ENCODE measurements at places on chromosomes 5 and 9. TPM values are rescaled to one million over a fixed set of nuclear protein-coding genes. Genes with fewer than 3 reads are reported as not detected.

DNA sequence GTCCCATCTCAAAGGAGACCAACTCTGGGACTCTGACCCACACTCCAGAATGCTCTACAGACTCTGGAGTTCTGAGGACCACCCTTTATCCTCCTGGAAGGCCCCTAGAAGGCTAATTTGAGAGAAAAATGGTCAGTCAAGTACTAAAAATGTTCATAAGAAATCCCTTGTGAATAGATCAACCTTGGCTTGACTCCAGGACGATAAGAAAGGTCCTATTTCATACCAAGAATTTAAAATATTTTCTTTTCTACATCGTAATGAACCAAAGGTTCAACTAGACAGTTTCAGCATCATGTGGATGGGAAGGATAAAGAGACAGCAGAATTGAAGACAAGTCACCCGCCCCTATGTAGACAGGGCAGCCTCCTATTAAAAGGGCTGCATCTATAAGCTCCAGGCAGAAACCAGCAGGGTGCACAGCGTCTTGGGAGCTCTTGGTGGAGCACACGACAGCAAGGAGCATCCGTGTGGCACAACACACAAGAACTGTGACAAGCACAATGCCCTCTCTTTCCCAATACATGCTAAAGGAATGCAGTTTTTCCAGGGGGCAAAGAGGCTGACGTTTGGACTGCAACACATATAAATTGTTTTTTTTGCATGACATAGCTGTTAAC is 38.3 kb downstream of the RASEF start:
- DNase-seq = no peak

The STKLD1 gene
- 0.69 TPM for polyA plus RNA-seq

DNA sequence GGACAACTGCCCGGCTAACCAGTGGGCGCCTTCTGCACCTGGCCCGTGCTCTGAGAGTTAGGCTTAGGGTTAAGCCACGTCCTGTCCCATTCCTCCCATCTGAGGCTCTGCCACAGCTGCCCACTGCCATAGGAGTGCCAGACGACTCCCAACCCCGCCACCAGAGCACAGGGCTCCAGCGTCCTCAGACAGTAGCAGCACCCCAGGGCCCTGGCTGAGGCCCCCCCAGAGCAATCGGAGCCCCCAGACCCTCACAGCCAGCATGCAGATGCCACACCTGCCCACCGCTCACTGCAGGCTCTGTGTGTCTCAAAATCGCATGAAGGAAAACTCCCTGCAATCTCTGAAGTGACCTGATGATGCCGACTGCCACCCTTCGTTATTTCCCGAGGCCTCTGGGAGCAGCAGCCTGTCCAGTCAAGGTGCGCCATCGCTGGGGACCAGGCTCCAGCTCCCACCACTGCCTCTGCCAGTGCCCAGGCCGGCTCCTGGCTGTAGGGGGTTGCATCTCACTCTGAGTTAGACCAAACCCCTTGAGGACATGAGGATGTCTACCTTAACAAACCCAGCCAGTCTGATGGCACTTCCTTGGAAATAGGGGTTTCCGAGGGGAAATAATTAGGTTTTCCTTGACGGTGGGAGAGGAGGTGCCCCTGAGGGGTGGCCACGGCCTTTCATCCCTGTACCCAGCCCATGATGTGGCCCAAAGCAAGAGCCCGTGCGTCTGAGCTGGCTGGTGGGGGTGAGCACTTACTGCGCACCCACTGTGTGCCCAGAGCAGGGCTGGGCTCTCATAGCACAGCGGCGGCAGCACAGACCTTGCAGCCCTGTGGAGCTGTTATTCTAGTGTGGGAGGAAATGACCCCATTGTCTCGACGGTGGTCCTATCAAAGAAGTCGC is 58.0 kb upstream of the RNF130 start:
- no peak for DNase-seq

The OTP gene
- not detected for polyA plus RNA-seq

The CKMT2 gene
- 1,358 TPM for polyA plus RNA-seq

The OMD gene
- 0.68 TPM for polyA plus RNA-seq

The FSTL4 gene
- polyA plus RNA-seq = 0.18 TPM

The ST8SIA4 gene
- polyA plus RNA-seq = 0.52 TPM

The SOHLH1 gene
- not detected for polyA plus RNA-seq

The TLX3 gene
- not detected for polyA plus RNA-seq

DNA sequence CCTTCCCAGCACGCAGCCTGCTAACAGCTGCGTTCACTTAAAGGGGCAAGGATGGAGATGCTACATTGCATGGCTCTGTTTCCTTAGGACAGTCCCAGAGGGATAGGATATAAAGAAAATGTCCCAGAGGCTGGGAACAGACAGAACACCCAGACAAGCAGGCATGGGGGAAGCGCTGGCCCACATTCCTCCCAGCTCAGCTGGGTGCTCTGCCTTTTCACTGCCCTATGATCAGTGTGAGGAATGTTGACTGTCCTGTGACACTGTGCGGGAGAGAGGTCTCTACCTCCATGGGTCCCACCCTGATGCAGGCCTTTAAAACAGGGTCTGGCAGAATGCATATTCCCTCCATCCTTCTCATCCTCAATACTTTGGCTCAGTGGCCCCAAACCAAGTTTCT is 459.4 kb upstream of the DMAC1 start:
- no peak for DNase-seq

GRCh38 chr9:6014670-6015270 is 654 bp downstream of the RANBP6 start:
- DNase-seq = no peak

- no peak for DNase-seq
Measured at GRCh38 chr5:65059681-65060598, 291.2 kb downstream of the CWC27 start.

GRCh38 chr9:18543406-18544192 is 69.6 kb downstream of the ADAMTSL1 start:
- DNase-seq = no peak

The CCNI2 gene
- polyA plus RNA-seq = not detected

The FGD3 gene
- polyA plus RNA-seq = 0.45 TPM

DNA sequence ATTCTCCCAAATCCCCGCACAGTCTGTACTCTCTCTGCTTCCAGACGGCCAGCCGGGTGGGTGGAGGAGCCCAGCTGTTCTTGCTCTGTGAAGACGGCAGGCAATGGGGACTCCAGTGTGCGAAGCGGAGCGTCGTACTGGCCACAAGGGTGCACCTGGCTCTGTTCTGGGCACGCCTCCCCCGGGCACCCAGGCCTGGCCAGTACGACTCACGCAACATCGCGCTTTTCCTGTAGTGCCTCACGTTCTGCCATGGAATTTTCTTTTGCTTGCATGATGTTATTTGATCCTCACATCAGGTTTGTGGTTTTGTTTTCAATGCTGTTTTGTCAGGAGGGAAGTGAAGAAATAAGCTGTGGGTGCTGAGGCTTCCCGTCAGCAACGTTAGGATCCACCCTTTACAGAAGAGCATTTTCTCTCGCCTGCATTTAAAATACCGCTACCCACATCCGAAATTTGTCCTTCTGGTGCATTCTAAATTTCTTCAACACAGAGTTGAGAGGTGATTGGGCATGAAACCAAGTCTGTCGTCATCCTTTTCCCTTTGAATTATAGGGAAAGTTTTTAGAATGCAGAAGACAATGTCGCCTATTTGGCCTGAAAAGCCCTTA is 311.7 kb downstream of the TRIM36 start:
- peak; percentile 50 for DNase-seq

The NEUROG1 gene
- not detected for polyA plus RNA-seq

DNA sequence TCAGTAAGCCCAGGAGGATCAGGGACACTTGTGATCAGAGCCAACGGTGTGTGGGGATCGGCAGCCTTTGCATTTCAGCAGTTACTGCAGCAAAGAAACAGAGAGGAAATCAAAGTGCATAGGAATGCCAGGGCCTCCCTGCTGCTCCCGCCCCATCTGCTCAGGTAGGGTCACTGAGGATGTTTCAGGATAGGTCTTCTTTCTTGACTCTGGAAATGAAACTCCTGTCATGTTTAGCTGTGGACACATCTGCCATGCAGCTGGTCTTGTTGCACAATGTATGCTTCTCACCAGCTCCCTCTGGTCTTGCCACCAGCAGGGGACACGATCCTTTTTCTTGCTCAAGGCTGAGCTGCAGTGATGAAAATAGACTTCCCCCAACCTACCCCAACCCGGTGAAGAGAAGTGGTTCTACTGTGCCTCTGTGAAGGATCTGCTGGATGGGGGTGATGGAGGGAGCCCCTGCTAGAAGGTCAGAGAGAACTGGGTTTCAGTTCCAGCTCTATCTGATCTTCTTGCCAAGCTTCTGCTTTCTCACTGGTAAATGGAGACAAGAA is 185.2 kb upstream of the KLF4 start:
- no peak for DNase-seq

The SHC3 gene
- polyA plus RNA-seq = 0.04 TPM

DNA sequence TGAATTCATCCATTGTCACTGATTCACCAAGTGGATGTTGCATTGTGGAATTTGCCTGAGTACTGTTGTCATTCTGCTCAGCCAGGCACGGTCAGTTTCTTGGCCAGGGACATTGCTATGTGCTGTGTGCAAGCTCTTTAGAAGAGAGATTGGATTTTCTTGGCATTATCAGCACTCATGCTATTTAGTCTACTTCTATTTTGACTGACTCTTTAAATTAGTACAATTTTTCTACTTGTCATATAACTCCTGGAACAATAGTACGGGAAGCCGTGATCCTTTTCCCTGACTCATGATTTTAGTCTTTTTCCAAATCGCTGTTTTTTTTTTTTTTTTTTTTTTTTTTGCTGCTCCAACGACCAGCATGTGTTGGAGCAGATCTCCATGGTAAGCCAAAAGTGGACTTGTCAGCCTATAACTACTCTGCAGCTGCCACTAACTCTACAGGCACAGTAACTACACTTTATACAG is 129.7 kb downstream of the CDC42SE2 start:
- no peak for DNase-seq

The TAF1L gene
- under 0.01 TPM for polyA plus RNA-seq

DNA sequence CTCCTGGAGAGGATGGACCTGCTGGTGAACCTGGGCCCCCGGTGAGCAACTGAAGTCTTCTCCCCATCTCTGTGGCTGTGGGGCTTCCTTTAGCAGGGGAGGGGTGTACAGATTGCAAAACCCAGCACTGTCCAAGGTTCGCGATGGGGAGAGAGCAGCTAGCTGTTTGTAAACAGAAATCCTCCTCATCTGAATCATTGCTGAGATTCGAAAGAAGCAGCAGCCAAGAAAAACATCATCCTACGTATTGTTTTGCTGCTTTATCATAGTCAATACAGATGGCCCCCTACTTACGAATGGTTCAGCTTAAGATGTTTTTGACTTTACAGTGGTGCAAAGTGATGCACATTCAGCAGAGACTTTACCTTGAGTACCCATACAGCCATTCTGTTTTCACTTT is 80.0 kb upstream of the TGFBR1 start:
- no peak for DNase-seq

The DNAI1 gene
- polyA plus RNA-seq = 0.34 TPM

The PDE8B gene
- polyA plus RNA-seq = 0.48 TPM

The INSL4 gene
- polyA plus RNA-seq = not detected

DNA sequence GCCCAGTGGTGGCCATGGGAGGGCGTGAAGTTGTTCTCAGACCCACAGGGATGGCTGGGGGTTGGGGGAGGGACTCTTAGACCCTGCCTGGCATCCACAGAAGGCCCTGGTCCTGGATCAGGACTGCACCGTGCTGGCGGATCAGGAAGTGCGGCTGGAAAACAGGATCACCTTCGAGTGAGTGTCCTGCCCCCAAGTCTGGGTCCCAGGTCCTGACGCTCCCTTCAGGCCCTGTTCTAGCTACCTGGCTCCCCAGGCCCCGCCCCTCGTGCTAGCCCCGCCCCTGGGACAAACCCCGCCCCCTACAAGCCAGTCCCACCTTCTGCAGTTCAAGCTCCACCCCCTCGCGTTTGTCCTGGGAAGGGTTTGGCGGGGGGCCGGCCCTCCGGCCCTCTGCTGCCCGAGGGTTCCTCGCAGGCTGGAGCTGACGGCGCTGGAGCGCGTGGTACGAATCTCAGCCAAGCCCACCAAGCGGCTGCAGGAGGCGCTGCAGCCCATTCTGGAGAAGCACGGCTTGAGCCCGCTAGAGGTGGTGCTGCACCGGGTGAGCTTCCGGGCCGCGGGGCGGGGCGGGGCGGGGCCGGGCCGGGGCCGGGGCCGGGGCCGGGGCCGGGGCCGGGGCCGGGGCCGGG is 12.9 kb downstream of the RGS14 start:
- DNase-seq = peak; percentile 94

DNA sequence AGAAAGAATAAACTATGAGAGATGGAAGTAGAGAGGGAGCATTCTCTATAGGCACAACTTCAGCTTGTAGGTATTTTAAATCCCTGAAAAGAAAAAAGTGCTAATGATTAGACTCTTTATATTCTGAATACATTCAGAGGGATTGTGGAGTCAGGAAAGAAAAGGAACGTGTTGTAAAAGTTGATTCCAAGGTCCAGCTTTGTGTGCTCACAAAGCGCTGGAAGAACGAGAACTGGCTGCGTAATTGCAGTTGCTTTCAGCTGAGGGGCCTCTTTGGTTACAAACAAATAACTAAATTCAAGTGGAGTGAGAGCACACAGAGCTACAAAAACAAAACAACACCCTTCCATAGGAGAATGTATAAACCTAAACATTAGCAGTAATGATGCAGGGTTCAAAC is 1040.4 kb upstream of the WWC1 start:
- no peak for DNase-seq

The SLC9A3 gene
- 1.2 TPM for polyA plus RNA-seq

The SPACA9 gene
- 0.91 TPM for polyA plus RNA-seq

The WASHC1 gene
- polyA plus RNA-seq = 9.5 TPM

- DNase-seq = no peak
Measured at GRCh38 chr9:14092344-14092743, 221.6 kb downstream of the NFIB start.

The GABRB2 gene
- polyA plus RNA-seq = 0.14 TPM

DNA sequence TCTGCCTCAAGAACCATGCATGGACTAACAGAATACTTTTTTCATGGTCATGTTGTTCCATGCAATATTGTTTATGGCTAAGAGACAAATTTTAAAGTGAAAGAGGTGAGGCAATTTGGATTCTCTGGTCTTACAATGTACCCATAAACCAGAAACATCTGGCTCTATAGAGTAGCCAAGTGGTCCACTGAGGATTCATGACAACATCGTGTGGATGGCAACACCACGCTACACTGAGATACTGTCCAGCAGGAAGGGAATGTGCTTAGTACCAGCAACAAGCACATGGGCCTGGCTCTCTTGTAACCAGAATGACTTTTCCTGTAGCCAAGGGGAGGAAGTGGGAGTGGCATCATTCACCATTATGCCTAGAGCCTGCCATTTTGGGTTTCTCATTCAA is 218.2 kb downstream of the GADD45G start:
- no peak for DNase-seq

GRCh38 chr5:170132269-170132975 is 26.7 kb downstream of the FOXI1 start:
- DNase-seq = no peak

The CDH18 gene
- polyA plus RNA-seq = 0.03 TPM

The ARAP3 gene
- 2.5 TPM for polyA plus RNA-seq

The CARD6 gene
- polyA plus RNA-seq = 2.9 TPM

DNA sequence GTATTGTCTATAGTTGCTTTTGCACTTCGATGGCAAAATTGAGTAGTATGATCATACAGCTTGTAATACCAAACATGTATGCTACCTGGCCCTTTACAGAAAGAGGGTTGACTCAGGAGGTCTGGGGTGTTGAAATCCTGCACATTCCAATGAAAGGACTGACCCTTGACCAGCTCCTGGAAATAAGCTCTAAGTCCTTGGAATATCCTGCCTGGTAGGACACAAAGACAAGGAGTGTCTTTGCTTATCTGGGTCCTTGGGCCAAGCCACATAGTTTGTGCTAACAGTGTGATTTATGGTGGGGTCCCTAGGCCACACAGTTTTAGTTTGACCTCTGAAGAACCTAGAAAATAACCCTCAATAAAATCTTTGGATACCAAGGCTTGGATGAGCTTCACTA is 89.3 kb upstream of the FTMT start:
- DNase-seq = no peak

GRCh38 chr5:59040024-59040803 is 457.3 kb downstream of the RAB3C start:
- no peak for DNase-seq

GRCh38 chr5:17401470-17402288 is 96.4 kb upstream of the TAF11L2 start:
- DNase-seq = no peak
